ENCODE measurements at places on chromosomes 4 and X.

- no peak for DNase-seq
These were observed 11.6 kb downstream of the SMARCA1 start for GRCh38 chrX:129511689-129512088.

GRCh38 chr4:83767067-83767466, 231.2 kb downstream of the GPAT3 start:
- no peak for DNase-seq

GRCh38 chr4:188287169-188287894, 148.1 kb downstream of the TRIML1 start:
- no peak for DNase-seq

GRCh38 chrX:12878536-12878935, 11.7 kb downstream of the TLR7 start:
- DNase-seq = no peak

Data from CD4-positive, alpha-beta T cell (primary cell).